ENCODE measurements at places on chromosomes 2 and 18.

DNA sequence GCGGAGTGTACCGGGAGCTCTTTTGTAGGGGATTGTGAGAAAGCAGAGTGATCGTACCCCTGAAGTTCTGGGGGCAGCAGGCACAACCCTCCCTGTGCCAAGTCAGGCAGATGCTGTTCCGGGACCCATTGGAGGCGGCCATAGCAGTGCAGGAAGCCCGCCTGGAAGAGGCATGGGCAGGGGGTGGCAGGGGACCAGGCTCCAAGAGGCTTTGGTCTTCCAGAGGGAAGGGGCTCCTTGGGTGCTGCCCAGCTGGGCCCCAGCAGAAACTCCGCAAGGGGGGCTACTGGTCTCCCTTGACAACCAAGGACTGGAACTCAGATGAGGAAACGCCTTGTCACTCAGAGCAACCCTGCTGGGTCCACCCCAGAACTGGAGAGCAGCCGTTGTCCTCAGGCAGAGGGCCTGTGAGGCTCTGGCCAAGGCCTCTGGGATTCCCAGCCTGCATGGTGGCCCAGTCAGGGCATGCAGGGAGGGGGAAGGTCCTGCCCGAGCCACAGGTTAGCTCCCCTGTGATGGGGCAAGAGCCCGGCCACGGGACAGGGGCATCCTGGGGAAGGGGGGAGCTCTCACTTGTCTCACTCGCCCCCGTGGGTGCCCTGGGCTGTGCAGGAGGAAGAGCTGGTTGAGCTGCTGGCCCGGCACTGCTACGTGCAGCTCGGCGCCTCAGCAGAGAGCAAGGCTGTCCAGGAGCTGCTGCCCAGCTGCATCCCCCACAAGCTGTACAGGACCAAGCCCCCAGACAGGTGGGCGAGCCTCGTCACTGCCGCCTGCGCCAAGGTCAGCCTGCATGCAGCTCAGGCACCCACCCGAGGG lies 21.0 kb upstream of the GPR17 start:
- H3K27ac ChIP-seq, result no peak overlapping the region
- no peaks in the 10 kb centered on the region for H3K4me1 ChIP-seq
- H3K36me3 ChIP-seq, result no peaks in the 10 kb centered on the region
- H3K27me3 ChIP-seq, result peaks cover 9% of the 10 kb centered on the region
- no peak overlapping the region for H3K4me3 ChIP-seq

DNA sequence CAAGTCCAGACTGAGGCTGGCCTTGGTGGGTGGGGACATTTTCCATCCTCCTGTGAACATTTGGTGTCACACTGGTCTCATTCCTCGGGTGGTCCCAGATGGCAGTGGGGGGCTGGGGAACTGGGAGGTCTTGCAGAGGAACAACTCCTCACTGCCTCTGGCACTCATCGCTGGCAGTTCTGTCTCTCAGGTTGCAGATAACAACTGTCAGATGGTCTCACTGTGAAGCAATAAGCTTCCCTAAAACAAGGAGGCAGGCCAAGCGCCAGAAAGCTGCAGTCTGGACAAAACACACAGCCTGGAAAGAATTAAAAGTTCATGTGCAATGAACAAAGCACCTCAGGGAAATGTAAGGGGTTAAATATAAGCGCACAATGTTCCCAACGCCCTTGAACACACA lies 78.1 kb downstream of the IRS1 start:
- no peak overlapping the region for H3K4me3 ChIP-seq
- H3K27me3 ChIP-seq, result no peaks in the 10 kb centered on the region
- H3K4me1 ChIP-seq, result peaks cover 27% of the 10 kb centered on the region
- H3K36me3 ChIP-seq, result no peaks in the 10 kb centered on the region
- H3K27ac ChIP-seq, result no peak overlapping the region
- no peak for DNase-seq

DNA sequence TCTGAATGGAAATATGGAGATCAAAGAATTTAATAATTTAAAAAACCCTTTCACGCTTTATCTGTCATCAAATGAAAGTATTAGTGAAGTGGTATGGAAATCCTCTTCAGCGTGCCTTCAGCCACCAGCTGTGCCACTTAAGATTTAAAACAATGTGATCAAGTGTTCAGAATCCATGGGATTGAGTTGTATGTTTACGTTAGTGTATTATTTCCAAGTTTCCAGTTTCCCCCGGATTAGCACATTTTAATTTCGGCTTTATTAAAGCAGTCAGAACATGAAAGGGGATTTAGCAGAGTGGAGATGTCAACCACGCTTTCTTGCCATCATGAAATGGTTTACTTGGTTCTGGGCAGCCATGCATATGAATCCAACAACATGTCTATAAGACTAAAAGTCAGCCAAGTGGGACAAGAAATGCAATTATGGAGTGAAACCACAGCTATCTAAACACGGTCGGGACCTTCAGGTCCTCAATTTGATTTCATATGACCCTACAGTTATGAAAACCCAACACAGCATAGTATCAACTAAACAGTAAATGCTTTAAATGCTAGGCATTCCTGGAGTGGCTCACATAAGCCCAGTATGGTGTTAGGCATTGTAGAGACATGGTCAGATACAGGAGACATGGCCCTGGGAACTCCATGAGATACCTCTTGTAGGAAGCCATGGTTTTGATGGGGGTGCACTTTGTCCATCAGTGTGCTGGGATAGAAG lies 224.9 kb upstream of the EPAS1 start:
- H3K36me3 ChIP-seq, result no peaks in the 10 kb centered on the region
- no peak for DNase-seq
- H3K4me1 ChIP-seq, result no peaks in the 10 kb centered on the region

DNA sequence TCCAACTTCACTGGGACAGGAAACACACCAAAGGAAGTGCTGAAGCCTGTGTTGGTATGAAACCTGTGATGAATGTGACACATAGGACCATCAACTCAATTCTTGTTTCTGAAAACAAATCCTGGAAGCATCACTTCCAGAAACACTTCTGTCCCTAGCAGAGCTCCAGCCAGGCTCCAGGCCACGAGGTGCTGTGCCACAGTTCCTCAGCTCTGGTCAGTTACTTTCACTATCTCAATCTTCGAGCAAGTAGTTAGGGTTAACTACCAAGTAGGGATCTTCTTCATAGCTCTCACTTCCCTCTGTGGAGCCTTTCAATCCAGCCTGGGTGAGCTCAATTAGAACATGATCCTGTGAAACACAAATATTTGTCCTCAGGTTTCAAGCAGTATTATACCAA lies 3.6 kb upstream of the LCT start:
- H3K4me3 ChIP-seq, result no peak overlapping the region
- H3K27me3 ChIP-seq, result no peaks in the 10 kb centered on the region
- peaks cover 3% of the 10 kb centered on the region for H3K36me3 ChIP-seq
- peak overlapping the region; percentile 19 for H3K27ac ChIP-seq
- H3K4me1 ChIP-seq, result peaks cover 10% of the 10 kb centered on the region

DNA sequence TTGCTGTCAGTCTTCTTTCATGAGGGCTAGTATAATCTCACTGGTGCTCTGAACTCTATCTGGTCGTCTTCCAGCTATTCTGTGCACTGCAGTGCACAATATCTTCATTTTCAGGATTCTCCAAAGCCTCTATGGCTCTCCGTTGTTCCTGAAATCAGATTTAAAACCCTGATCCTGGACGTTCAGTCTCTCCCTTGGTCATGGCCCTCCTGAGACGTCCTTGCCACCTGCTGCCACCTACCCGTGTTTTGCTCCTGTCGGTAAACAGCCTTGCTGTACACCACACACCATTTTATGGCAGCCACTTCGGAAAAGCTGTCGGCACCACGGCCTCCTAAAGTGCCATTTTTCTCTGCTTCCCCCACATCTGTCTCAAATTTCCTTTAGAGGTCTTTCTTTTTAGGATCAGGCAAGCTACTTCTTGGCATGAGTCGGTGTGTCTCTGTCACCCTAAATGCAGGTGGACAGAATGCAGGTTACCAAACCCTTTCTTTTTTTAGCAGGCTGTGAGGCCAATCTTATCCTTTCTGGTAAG lies 170.0 kb downstream of the HRH4 start:
- DNase-seq, result no peak
- no peaks in the 10 kb centered on the region for H3K36me3 ChIP-seq
- H3K4me1 ChIP-seq, result no peaks in the 10 kb centered on the region
- no peaks in the 10 kb centered on the region for H3K27me3 ChIP-seq
- H3K4me3 ChIP-seq, result no peak overlapping the region
- H3K27ac ChIP-seq, result no peak overlapping the region

DNA sequence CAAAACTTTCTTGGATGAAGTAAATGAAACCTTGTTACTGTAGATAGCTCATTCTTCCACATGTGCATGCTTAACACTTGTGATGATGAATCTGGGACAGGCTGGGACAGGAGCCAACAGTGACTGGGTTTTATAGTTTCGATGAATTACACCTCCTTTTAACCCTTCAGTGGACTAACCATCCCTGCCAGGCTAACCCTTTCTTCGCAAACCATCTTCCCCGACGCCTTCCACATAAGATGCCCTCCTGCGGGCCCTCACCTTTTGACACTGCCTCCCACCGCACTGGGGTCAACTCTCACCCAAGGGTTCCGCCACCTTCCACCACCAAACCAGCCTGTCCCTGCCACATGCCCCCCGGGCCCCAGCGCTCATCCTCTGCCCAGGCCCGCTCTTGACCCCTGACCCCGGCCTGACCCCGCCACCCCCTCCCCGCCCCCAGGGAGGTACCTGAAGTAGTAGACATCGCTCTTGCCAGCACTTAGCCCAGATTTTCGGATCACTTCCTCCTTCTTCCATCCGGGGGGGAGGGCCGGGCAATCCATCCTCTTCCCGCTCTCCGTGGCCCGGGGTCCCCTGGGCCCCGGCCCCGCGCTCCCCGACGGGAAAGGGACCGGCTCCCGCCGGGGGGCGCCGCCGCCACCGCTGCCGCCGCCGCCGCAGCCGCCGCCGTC lies 764 bp downstream of the MBD2 start:
- peak; percentile 69 for DNase-seq
- H3K4me3 ChIP-seq, result peak overlapping the region; percentile 86
- no peaks in the 10 kb centered on the region for H3K36me3 ChIP-seq
- H3K27me3 ChIP-seq, result no peaks in the 10 kb centered on the region

GRCh38 chr2:217755027-217755745 lies 247.6 kb downstream of the TNS1 start:
- DNase-seq, result no peak
- no peak overlapping the region for H3K27ac ChIP-seq
- H3K4me1 ChIP-seq, result no peaks in the 10 kb centered on the region
- no peak overlapping the region for H3K4me3 ChIP-seq
- no peaks in the 10 kb centered on the region for H3K36me3 ChIP-seq
- no peaks in the 10 kb centered on the region for H3K27me3 ChIP-seq

DNA sequence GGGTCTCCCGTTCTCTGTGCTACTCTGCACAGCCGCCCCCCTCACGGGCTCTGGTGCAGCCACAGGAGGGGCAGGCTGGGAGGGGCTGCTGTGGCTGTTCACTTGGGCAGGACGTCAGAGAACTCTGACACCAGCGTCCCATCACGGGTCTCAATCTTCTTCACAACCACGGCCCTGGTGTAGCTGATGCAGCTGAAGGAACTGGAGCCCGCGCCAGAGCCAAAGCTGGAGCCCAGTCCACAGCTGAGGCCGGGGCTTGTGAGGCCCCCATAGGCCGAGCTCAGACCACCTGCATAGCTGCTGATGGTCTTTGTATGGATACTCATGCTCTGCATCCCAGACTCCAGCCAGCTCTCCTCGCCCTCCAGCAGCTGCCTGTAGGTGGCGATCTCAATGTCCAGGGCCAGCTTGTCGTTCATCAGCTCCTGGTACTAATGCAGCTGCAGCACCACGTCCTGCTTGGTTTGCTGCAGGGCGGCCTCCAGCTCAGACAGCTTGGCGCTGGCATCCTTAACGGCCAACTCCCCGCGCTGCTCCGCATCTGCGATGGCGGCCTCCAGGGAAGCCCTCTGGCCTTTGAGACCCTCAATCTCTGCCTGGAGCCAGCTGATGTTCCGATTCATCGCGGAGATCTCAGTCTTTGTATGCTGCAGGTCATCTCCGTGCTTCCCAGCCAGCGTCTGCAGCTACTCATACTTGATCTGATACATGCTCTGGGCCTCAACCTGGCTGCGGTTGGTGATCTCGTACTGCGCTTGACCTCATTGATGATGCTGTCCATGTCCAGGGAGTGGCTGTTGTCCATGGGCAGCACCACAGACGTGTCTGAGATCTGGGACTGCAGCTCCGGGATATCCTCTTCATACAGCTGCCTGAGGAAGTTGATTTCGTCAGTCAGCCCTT lies 7.4 kb upstream of the DUSP19 start:
- no peaks in the 10 kb centered on the region for H3K27me3 ChIP-seq
- no peaks in the 10 kb centered on the region for H3K36me3 ChIP-seq
- H3K4me1 ChIP-seq, result no peaks in the 10 kb centered on the region

- no peak overlapping the region for H3K4me3 ChIP-seq
- H3K27me3 ChIP-seq, result no peaks in the 10 kb centered on the region
- H3K4me1 ChIP-seq, result no peaks in the 10 kb centered on the region
- peak; percentile 38 for DNase-seq
These were observed 38.0 kb downstream of the ACKR3 start for GRCh38 chr2:236607471-236608187.

GRCh38 chr18:58252166-58252565 lies 208.1 kb downstream of the NEDD4L start:
- no peak overlapping the region for H3K4me3 ChIP-seq
- peak overlapping the region; percentile 7 for H3K27ac ChIP-seq
- peaks cover 10% of the 10 kb centered on the region for H3K4me1 ChIP-seq
- H3K36me3 ChIP-seq, result peaks cover 19% of the 10 kb centered on the region

GRCh38 chr18:80042785-80043184 lies 8.6 kb downstream of the RBFA start:
- peaks cover 3% of the 10 kb centered on the region for H3K36me3 ChIP-seq
- H3K27me3 ChIP-seq, result no peaks in the 10 kb centered on the region
- no peak overlapping the region for H3K27ac ChIP-seq
- DNase-seq, result no peak

- DNase-seq, result no peak
- H3K27me3 ChIP-seq, result no peaks in the 10 kb centered on the region
- peaks cover 22% of the 10 kb centered on the region for H3K4me1 ChIP-seq
- no peak overlapping the region for H3K27ac ChIP-seq
- no peak overlapping the region for H3K4me3 ChIP-seq
These were observed 215.7 kb downstream of the MREG start for GRCh38 chr2:215797676-215798075.

DNA sequence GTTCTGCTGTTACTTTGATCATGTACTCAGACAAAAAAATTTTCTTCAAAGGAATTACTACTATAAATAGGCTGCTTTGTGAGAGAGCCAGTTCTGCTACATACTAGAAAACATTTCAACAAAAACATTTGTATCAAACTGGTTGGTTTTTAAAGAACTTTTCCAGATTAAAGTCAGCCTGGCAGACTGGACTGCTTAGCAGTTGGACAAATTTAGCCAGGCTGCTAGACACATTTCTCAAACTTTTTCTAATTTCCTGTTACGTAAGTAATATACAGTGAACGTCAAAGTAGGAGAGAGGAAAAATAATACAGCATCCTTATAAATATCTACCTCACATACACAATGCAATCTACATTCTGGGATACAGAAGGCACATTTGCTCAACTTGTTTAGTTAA lies 109.5 kb downstream of the SP3 start:
- no peaks in the 10 kb centered on the region for H3K36me3 ChIP-seq
- H3K27ac ChIP-seq, result no peak overlapping the region
- no peaks in the 10 kb centered on the region for H3K27me3 ChIP-seq

DNA sequence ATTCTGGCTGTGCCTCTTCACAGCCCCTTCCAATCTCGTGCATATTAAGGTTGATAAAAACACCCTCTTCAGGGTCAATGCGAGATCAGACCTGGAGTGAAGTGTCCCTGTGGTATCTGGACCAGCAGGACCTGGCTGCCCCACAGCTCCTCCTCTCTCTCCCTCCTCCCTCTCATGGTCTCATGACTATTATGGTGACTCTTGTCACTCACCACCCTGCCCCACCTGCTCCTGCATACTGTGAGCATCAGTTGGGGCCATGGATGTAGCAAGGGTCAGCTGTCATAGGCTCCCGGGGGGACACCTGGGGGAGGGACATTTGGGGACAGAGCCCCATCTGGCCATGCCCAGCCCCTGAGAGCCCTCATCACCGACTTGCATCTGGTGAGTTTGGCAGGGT lies 50.2 kb downstream of the ODC1 start:
- H3K4me1 ChIP-seq, result peaks cover 22% of the 10 kb centered on the region
- peaks cover 6% of the 10 kb centered on the region for H3K36me3 ChIP-seq
- no peak for DNase-seq
- peak overlapping the region; percentile 70 for H3K27ac ChIP-seq
